ENCODE measurements at places on chromosomes 1 and 21.
A peak's percentile ranks its signal among the peaks of the same experiment; 100 is the strongest.

GRCh38 chr1:12627296-12627695 lies 9.3 kb upstream of the DHRS3 start:
- DNase-seq = no peak

- no peak for DNase-seq
Observed at GRCh38 chr1:54238353-54239034, 38.5 kb downstream of the MRPL37 start.

DNA sequence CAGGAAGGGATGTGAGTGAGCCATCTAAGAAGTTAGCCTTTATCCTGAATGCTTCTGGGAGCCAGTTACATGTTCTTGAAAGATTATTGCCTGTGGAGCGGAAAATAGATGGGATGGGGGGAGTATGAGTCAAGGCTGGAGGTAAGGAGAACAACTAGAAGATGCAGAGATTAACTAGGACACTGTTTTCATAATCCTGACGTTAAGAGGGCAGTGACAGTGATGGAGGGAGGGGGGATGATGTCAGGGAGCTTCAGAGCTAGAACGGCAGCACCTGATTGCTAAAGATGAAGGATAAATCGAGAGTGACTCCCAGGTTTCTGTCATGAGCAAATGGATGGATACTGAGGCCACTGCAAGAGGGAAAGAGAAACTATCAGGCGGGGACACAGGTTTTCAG lies 10.0 kb upstream of the RCSD1 start:
- DNase-seq = no peak

GRCh38 chr21:40047993-40048730 lies 180.9 kb downstream of the PCP4 start:
- no peak for DNase-seq

- DNase-seq = no peak
Observed at GRCh38 chr1:173297798-173298391, 90.8 kb upstream of the TNFSF4 start.

DNA sequence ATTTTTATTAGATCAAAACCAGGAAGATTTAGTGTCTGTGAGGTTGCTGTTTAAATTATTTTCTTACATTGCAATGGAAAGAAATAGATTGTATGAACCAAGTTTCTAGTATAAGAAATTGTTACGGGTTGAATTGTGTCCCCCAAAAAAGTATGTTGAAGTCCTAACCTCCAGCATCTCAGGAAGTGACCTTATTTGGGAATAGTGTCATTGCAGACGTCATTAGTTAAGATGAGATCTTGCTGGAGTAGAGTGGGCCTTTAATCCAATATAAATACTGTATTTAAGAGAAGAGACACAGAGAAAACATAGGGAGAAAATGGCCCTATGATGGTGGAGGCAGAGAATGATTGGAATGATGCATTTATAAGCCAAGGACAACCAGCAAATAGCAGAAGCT lies 188.7 kb upstream of the SAMSN1 start:
- no peak for DNase-seq

- DNase-seq = no peak
Observed at GRCh38 chr1:3834701-3835100, 22.3 kb downstream of the CEP104 start.

DNA sequence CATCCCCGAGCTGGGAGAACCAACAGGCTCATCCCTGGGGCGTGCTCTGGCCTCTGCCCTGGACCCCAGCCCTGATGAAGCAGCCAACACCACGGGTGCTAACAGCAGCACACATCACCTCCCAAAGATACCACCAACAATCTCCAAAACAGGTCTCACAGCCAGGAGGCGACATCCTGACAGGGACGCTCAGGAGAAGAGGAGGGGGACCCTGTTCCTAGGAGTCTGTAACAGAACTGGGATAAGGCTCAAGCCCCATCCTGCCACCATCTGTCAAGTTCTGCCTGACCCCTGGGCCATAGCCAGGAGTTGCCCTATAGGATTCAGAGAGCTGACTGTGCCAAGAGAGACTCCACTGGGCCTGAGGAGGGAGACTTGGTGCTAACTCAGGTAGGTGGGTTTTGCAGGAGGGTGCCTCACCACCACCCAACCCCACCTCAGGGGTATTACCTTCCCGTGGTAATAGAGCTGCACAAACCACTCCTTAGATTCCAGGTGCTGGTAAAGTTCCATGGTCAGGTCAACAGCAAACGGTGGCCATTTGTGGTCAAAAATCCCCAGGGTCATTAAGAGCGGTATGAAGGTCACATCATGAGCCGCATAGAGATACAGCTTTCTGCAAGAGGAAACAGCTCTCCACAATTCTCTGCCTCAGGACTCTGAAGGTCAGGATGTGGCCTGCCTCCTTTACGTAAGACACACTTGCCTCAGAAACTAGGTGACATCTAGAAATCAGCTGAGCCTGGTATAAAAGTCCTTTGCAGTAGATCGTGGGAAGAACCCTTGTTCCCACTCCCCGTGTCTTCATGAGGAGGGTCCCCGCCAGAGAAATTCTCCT lies 22.3 kb downstream of the ACP6 start:
- DNase-seq = no peak

DNA sequence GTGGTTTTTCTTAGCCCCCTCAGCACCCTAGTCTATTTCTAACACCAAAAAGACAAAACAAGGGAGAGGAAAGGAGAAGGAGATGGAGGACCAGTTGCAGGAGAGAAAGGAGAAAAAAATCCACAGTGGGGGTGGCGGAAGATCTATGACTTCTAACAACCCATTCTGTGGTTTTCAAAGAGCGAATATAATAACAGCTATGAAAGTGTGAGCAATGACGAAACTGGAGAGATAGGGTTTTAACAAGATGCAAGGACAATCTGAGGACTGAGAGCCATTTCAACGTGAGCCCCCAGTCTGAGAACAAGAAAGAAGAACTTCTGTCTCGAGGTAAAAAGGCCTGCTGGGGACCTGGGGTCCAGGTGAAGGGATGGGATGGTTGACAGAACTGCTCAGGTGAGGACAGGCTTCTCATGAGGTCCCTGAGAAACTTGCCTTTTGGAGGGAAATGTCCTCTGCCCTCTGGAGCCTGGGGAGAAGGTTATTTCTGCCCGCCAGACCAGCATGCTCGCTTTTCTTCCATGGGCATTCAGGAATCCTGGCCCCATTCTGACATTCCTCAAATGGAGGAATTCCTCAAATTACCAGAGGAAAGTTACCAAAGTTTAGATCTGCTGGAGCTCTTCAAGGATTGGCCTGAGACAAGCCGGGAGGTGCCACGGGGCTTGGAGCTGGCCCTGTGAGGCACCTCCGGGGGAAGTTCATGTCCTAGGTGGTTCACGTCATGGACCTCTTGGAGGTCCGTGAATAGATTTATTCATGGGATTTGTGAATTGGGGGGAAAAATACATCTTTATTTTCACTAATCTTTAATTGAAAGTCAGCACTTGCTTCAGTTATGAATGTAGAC lies at the start of gene CD160:
TSS of gene CD160 (plus strand) at position 270 of the 850 bp plus-strand sequence. CDS start 8,829 bp downstream, outside the sequence.
- DNase-seq = no peak

- no peak for DNase-seq
Observed at GRCh38 chr1:163076446-163076845, 7.3 kb downstream of the RGS4 start.

GRCh38 chr1:25586181-25586588 lies 30.4 kb upstream of the MAN1C1 start:
- no peak for DNase-seq

DNA sequence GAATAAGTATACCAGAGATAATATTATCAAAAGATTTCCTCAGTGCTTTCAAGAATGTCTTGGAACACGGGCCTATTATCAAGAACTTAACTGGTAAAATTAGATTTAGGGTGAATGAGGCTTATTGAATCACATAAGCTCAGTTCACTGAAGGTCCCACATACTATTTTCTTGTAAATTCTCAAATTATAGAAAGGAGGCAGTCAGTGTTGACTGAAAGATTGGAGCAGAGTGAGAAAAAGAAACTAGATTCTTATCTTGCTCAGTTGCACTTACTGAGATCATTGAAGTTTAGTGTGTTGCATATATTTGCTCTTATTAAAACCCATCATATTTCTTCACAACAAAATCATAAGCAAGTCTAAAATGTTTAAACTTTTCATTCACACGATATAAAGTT lies 3.9 kb upstream of the RGS1 start:
- no peak for DNase-seq

DNA sequence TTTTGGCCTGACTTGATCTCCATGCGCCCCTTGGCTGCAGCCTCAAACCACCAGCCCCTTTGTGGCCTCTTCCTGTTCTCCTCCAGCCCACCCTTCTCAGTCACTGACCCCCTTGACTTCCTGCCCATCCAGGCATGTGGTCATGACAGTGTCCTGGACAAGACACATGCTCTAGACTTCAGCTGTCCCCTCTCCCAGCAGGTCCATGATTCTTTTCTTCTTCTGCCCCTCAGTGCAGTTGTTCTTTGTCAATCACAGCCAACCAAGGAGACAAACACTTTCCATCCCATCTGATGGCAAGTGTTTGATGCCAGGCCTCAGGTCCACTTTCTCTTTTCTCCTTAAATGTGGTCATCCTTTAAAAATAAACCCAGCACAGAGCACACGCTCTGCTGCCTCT lies 49.7 kb downstream of the SYT6 start:
- no peak for DNase-seq

GRCh38 chr1:21514245-21514644 lies 5.0 kb downstream of the ALPL start:
- DNase-seq = no peak

- no peak for DNase-seq
Observed at GRCh38 chr1:186193224-186193623, 181.8 kb downstream of the TPR start.

GRCh38 chr1:27142464-27142863 lies 12.5 kb downstream of the SLC9A1 start:
- DNase-seq = no peak

DNA sequence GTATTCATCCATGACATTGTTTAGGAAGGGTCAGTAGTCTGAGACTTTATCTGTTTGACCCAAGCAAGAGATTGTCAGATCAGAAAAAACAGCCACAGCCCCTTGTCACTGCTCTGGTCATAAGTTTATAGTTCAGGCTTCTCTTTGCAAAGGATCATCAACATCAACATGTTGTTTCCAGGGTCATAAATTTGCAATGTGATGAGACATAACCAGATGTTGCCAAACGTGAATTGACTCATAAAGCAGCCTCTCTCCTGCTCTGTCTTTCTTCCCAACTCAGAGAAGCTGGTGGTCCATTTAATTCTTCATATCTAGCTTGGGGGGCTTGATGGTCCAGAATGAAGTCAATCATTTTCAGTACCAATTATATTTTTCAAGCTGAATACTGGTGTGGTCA lies 507.2 kb upstream of the PBX1 start:
- DNase-seq = no peak

- peak; percentile 33 for DNase-seq
Observed at GRCh38 chr1:50108497-50109059, at the start of gene ELAVL4. Gene ELAVL4 (plus strand): TSS chr1:50108920. CDS start chr1:50109190, 270 bp downstream.

GRCh38 chr1:53295726-53296116 lies 32.1 kb downstream of the LRP8 start:
- no peak for DNase-seq

DNA sequence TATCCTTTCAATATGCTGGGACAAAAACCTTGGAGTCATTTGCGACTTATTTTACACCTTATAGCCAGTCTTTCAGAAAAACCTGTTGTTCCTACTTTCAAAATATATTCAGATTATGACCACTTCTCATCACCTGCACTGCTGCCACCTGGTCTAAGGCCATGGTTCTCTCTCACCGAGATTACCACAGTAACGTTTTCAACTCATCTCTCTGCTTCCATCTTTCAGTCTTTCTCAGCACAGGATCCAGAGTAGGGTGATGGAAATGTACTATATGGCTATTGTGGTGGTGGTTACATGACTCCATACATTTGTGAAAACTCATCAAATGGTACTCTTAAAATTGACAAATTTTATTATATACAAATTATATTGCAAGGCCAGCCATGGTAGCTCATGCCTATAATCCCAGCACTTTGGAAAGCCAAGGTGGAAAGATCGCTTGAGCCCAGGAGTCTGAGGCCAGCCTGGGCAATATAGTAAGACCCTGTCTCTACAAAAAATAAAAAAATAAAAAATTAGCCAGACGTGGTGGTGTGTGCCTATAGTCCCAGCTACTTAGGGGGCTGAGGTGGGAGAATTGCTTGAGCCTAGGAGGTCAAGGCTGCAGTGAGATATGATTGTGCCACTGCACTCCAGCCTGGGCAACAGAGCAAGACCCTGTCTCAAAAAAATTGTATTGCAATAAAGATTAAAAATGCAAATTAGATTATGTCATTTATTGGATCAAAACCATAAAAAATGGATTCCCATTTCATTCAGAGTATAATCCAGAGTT lies 120.9 kb upstream of the PPP2R5A start:
- DNase-seq = no peak

DNA sequence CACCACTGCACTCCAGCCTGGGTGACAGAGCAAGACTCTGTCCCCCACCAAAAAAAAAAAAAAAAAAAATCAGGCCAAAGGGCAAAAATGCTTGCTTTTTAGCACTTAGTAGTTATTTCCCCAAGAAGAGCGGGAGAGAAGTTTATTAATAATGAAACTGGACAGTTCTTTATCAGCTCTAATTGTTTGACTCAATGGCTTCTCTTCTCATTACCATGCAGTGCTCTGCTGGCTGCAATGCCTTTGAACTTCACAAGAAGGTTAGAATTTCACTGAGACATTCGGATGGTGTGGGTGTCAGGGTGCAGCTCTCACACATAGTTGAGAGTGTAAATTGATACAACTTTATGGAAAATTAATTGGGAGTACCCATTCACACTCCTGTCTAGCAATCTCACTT lies 63.7 kb downstream of the EDARADD start:
- DNase-seq = no peak

- DNase-seq = no peak
Observed at GRCh38 chr1:24957016-24957807, 27.1 kb upstream of the RUNX3 start.

DNA sequence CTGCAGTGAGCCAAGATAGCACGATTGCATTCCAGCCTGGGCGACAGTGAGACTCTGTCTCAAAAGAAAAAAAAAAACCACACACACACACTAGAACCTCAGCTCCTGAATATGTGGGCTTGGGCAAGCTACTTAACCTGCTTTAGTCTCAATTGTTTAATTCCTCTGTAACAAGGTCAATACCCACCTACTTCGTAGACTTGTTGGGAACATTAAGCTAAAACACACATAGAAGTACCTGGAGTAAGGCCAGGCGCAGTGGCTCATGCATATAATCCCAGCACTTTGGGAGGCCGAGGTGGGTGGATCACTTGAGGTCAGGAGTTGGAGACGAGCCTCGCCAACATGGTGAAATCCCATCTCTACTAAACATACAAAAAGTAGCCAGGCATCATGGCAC lies 77.1 kb downstream of the CLSTN1 start:
- no peak for DNase-seq

- no peak for DNase-seq
Observed at GRCh38 chr1:110829955-110830553, 42.9 kb upstream of the CD53 start.

- DNase-seq = no peak
Observed at GRCh38 chr1:226353698-226354525, 44.9 kb upstream of the LIN9 start.

GRCh38 chr1:119815361-119815760 lies 4.1 kb upstream of the REG4 start:
- no peak for DNase-seq

- no peak for DNase-seq
Observed at GRCh38 chr1:35560256-35561225, 2.9 kb downstream of the NCDN start.

Data from cerebellar nuclear complex (tissue), 1 donor.